Stimulated activated CD8-positive, alpha-beta memory T cell treated with anti-CD3 and anti-CD28 coated beads, Interleukin-7, amount 100 ng/mL, for 4 hours (primary cell): ENCODE measurements at places on chromosomes 4 and X.

- no peak for DNase-seq
Measured at GRCh38 chr4:55553441-55554201, 6.9 kb upstream of the CLOCK start.

- DNase-seq, result no peak
Measured at GRCh38 chr4:126451237-126451873, 1136.6 kb downstream of the FAT4 start.

GRCh38 chrX:123084797-123085196 lies 99.3 kb upstream of the GRIA3 start:
- no peak for DNase-seq

DNA sequence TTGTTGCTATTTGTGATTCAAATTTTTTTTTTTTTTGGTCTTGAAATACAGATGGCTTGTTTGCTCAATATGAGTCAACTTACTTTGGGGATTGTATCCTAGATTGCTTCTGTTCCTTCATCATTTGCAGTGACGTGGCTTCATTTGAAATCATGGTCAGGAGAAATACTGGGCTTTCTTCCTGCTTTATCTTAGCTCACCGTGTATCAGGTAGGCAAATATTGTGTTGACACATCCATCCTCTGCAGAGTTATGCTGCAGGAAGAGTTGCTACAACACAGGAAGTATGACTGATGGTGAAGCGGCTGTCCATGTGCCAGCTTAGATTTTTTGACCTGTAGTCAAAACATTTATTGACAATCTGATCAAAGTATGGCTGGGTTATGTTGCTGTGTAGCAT lies 232.2 kb downstream of the C4orf33 start:
- DNase-seq, result no peak

DNA sequence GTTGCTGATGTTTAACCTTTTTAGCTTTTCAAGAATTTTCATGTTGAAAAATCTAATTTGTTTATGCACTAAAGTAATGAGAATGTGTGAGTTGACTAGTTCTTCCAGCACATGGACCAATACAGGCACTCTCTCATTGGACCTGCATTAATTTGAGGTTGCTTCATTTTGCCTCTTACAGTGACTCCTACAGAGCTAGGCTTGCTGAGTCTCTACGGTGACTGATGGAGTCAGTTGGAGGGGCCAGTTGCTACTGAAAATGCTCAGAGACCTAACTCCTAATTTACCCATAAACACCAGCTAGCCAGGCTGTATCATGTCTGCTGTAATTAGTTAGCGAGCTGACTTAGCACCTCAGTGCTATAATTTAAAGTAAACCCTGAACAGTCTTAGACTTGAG lies 10.9 kb downstream of the MTHFD2L start:
- DNase-seq, result no peak

- no peak for DNase-seq
Measured at GRCh38 chr4:91258326-91258725, 1045.4 kb upstream of the GRID2 start.

GRCh38 chr4:145043306-145043705 lies 54.7 kb downstream of the ANAPC10 start:
- no peak for DNase-seq

- no peak for DNase-seq
Measured at GRCh38 chr4:74890341-74890740, 42.6 kb upstream of the PARM1 start.

DNA sequence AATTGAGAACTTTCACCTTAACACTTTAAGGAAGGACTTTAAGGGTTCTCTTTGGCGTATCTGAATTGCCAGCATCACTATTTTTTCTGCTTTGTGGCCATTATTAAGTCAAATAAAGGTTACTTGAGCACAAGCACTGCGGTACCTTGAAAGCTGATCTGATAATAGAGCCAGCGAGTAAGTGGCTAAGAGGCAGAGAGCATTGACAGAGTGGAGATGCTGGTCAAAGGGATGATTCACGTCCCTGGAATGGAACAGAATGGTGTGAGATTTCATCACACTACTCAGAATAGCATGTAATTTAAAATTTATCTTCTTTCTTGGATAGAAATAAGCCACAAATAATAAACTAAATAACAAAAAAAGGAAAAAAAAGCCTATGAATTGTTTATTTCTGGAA lies 57.1 kb upstream of the NPFFR2 start:
- DNase-seq, result no peak

DNA sequence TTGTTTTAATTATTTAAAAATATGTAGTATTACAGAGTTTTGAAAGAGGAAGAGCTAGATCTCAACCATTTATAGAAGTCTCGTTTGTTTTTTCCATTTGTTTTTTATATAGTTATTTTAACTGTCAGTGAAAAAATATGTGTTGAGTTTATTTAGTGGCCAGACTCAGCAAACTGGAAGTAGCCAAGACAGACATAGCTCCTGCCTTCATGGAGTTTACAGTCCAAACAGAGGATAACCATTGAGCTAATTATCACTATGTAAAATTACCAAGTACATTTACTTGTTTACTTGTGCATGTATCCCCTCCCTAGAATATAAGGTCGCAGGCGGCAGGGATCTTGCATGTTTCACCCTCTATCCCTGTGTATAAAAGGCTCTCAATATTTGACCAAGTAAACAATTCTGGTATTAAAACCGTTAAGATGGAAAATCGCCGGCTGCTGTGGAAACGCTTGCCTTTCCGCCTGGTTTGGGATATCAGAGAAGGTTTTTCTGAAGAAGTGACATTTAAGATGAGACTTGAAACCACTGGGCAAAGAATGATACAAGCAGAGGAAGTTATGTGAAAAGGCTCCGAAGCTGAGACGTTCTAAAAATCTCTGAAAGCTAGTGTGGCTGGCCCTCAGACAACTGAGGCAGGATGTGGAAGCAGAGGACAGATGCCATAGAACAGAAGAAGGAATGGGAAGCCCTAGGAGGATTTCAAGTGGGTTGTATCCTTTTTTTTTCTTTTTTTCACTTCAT lies 1.3 kb upstream of the CCNI start:
- no peak for DNase-seq

- DNase-seq, result no peak
Measured at GRCh38 chr4:77153006-77153405, 4.0 kb upstream of the CCNG2 start.

DNA sequence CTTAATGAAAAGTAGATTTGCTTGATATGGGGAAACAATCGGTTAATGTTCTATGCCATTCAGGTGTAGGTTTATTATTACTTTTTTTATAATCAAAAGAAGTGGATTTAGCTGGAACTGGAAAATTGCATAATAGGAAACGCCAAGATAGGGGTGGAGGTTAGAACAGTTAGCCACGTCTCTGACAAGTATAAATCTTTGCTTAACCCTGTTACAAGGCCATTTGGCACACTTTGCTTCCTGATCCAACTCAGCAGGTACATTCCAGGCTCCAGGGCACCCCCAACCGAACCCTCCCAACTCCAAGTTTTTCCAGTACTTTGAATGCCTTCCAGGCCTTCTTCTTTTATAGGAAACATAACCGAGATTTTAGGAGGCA lies 50.6 kb upstream of the ACSL4 start:
- no peak for DNase-seq

- DNase-seq, result no peak
Measured at GRCh38 chrX:37357436-37357835, 8.3 kb downstream of the PRRG1 start.

- DNase-seq, result no peak
Measured at GRCh38 chr4:665381-665750, 8.7 kb downstream of the ATP5ME start.

GRCh38 chr4:98939438-98939837 lies 10.5 kb upstream of the EIF4E start:
- no peak for DNase-seq

DNA sequence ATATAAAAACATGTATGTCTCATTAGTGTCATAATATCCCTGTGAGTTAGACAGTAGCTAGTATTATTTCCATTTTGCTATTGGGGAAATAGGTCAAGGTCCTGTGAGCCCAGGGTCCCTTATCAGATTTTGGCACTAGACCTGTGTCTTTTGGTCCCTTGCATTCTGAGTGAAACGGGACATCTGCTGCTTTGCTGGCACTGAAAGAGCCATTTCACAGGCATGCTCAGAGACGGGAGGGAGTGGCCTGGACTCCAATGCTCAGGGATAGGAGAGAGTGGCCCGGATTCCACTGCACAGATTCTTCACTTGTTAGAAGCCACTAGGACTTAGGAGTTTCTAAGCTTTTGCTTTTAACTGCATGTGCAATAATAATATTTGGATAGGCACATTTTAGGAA lies 177.2 kb downstream of the TSPAN5 start:
- no peak for DNase-seq

- DNase-seq, result no peak
Measured at GRCh38 chr4:149245333-149245732, 570.3 kb downstream of the IQCM start.

DNA sequence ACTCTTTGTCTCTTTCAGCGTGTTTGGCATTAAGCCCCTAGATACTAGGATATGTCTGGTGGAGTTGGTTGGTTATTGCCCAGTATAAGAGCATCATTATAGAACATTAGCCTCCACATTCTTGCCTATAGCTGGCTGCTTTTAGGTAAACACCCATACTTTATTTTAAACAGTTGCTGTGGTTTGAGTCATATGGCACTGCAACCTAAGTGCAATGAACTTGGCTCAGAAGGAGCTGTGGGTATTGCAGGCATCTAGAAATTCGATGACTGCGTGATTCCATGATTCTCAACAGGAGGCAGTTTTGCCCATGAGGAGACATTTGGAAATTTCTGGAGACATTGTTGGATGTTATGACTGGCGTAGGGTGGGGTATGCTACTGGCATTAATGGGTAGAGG lies 49.5 kb downstream of the DCLK2 start:
- DNase-seq, result no peak

DNA sequence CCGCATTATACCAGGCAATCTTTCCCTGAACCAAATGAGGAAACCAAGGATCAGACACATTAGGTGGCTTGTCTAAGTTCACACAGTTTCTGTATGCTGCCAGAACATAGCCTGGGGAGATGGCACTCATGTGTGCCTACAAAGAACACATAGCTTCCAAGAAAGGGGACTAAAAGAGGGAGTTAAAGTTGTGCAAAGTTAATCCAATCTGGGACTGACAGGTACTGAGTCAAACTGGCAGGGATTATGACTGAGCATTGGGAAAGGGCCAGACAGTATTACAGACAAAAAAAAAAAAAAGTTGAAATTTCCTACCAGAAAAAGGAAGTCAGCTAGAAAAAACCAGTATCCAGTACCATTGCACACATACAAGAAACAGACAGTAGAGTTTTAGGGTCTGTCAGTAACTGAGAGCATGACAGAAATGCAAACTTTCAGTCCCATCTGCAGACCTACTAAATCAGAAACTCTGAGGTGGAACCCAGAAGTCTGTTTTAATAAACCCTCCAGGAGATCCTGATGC lies 37.2 kb downstream of the ADAMTS3 start:
- DNase-seq, result no peak

- DNase-seq, result no peak
Measured at GRCh38 chrX:11953615-11954014, 184.7 kb upstream of the FRMPD4 start.

- no peak for DNase-seq
Measured at GRCh38 chrX:65941775-65942174, 98.1 kb downstream of the VSIG4 start.

- DNase-seq, result no peak
Measured at GRCh38 chr4:108744307-108744706, 18.5 kb downstream of the ETNPPL start.

DNA sequence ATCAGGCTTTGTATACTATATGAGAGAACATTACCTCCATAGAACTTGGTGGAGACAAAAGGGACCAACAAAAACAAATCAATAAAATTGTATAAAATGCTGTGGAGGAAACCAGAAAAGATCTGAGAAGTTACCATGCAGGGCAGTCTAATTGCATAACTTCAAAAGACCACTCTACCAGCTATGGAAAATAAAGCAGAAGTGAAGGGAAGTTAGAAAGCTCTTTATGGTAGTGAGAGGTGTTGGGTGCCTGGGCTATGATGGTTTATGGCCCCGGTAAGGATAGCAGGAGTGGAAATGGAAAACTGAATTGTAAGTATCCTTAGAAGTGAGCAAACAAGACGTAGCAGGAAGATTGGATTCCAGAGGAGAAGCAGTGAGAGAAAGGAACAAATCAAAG lies 3.1 kb downstream of the TMEM184C start:
- DNase-seq, result no peak

DNA sequence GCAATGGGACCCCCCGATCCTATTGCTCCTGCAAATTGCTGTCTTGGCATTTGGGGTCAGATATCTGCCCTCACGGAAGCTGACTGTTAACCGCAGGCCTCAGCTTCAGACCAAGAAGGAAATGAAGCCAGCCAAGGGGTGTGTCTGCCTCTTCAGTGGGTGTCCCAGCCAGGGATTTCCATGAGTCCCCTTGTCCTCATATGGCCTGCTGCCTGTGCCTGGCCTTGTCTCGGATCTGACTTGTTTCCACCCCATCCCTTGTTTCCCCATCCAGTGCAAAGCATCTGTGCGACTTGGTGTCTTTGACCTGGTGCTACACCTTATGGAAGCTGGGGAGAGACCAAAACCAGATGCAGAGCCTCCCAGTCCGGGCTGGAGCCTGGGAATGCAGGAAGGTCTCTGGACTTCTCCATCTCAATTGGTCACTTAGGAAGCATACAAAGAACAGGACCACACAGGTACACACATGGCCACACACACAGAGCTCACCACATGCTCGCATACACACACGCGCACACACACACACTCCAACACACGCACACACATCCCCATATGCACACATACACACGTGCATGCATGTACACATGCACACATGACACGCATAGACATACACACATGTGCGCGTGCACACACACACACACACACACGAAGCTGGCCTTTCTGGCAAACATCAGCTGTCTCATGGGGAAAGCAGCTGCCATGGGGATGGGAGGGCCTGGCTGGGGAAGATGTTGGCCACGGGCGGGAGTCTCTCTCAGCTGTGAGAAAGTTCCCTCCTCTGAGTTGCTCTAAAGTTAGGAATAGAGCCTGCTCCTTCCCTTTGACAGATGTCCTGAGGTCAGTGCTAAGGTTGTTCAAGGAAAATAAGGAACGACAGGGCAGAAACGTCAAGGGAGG lies 65.5 kb downstream of the CRMP1 start:
- DNase-seq, result no peak

- no peak for DNase-seq
Measured at GRCh38 chr4:106493086-106493485, 124.5 kb upstream of the GIMD1 start.

- DNase-seq, result no peak
Measured at GRCh38 chr4:139501117-139501516, 47.2 kb downstream of the RAB33B start.

GRCh38 chr4:56468097-56468422 lies 643 bp downstream of the SRP72 start:
- DNase-seq, result peak; percentile 13

GRCh38 chr4:174828845-174829701 lies at the start of gene GLRA3:
Gene GLRA3 (minus strand): TSS chr4:174829247. CDS start chr4:174828811, 436 bp downstream.
- DNase-seq, result no peak

GRCh38 chr4:89358935-89359638 lies 51.5 kb upstream of the GPRIN3 start:
- DNase-seq, result no peak

GRCh38 chrX:137101273-137101990 lies 67.6 kb upstream of the GPR101 start:
- DNase-seq, result no peak

GRCh38 chr4:38174801-38175200 lies 214.6 kb downstream of the PTTG2 start:
- DNase-seq, result no peak

GRCh38 chr4:74896595-74896994 lies 36.3 kb upstream of the PARM1 start:
- no peak for DNase-seq

- no peak for DNase-seq
Measured at GRCh38 chr4:187656959-187657358, 338.6 kb upstream of the ZFP42 start.
